Foreskin keratinocyte (primary cell): ENCODE measurements at places on chromosomes 2 and 18.

DNA sequence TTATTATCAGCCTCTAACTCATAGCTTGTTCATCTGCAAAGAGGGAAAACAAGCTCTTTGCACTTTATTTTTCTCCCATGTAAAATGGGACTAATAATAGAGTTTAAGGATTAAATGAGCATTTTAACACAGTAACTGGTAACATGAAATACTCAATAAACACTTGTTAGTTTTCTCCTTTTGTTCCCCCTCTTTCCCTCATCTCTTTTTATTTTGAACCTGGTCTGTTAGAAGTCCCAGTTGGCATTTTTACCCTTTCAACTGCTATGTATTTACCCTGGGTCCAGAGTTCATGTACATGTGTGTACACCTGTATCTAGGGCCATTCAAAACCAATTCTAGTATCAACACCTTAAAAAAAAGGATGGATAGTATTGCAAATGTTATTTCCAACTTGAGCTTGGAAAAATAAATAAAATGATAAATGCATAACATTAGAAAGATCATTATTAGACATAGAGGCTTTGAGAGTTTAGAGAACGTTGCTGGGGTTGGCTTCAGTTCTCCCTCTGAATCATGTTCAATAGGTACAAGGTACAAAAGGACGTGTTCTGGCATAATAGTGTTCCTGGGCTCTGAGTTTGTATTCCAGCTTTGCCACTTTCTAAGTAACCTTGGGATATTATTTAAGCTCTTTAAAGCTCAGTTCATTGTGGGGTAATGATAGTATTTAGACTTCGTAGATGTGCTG is 5.2 kb upstream of the VPS54 start:
- DNase-seq = no peak

- DNase-seq = no peak
These were observed 66.5 kb downstream of the DTNB start for GRCh38 chr2:25606892-25607291.

DNA sequence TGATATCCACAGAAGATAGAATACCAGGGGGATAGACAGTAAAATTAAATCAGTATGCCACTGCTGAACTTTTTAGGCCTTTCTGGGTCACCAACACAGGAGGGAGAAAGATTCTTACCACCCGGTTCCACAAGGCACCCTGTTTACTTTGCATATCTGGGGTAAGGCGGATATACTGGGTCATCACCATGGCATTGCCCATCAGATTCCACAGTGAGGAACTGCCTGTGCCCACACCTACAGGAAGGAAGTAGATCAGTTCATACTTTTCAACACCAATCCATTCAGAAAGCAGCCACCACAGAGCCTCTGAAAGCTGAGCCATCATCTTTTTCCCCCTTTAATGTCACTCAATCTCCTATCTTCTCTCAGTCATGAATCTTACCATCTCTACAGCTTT is 2.0 kb downstream of the LMAN2L start:
- DNase-seq = no peak

DNA sequence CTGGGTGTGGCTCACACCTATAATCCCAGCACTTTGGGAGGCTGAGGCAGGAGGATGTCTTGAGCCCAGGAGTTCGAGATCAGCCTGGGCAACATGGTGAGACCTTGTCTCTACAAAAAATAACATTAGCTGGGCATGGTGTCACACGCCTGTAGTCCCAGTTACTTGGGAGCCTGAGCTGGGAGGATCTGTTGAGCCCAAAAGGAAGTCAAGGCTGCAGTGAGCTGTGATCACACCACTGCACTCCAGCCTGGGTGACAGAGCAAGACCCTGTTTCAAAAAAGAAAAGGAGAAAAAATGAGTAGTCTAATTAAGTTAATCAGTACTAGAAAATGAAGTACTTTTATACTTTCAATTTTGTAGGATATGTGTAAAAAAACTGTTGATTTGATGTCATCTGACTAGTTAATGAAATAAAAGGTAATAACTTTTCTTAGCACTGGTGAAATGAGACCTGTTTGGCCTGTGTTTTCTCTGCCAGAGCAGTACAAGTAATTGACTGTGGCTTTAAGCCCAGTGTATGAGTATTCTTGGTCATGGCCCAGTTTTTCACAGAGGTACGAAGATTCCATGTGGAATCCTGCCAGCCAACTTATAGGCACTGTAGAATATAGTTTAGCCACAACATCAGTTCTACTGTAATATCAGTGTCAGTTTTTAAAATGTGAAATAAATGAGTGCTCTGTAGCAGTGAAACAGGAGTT is 35.8 kb downstream of the MFSD6 start:
- no peak for DNase-seq

GRCh38 chr18:77339093-77339492 is 89.4 kb downstream of the GALR1 start:
- DNase-seq = no peak

- no peak for DNase-seq
These were observed 26.1 kb downstream of the NPC1 start for GRCh38 chr18:23560186-23560585.

GRCh38 chr2:234345921-234346320 is 151.0 kb downstream of the ARL4C start:
- DNase-seq = no peak

GRCh38 chr2:2528846-2529245 is 197.8 kb upstream of the MYT1L start:
- no peak for DNase-seq
